ENCODE measurements at places on chromosomes 7 and 10.

- DNase-seq, result no peak
Observed at GRCh38 chr7:140314573-140315480, 83.5 kb downstream of the SLC37A3 start.

- DNase-seq, result no peak
Observed at GRCh38 chr7:151857412-151857811, 19.5 kb downstream of the PRKAG2 start.

- no peak for DNase-seq
Observed at GRCh38 chr7:140403878-140404564, at the start of gene RAB19. TSS of gene RAB19 (plus strand) at chr7:140404058. CDS start at chr7:140407647, 3,589 bp downstream.

- no peak for DNase-seq
Observed at GRCh38 chr10:18472977-18473376, 178.4 kb downstream of the NSUN6 start.

GRCh38 chr10:98340261-98340939, 72.4 kb upstream of the LOXL4 start:
- DNase-seq, result no peak

GRCh38 chr10:32795598-32796183, 162.3 kb downstream of the ITGB1 start:
- DNase-seq, result no peak

- DNase-seq, result no peak
Observed at GRCh38 chr7:111437736-111438135, 124.6 kb downstream of the IMMP2L start.

DNA sequence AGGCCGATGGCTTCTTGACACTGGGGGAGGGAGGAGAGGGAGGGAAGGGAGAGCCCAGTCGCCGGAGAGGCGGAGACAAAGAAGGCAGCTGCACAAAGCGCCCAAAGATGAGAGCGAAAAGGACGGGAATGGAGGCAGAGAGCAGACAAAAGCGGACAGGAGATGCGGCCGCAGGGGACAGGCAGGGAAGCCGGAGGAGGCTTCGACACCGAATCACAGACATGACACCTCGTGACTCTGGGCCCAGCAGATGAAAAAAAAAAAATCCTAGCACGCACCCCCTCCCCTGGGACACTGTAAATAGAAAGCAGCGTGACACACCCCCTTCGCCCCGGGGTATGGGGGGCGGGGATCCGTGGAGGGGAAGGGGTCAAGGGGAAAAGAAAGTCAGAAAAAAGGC, 976 bp downstream of the NAT16 start:
- DNase-seq, result no peak

GRCh38 chr7:151930695-151931094, 25.6 kb upstream of the GALNTL5 start:
- no peak for DNase-seq

- no peak for DNase-seq
Observed at GRCh38 chr10:61733358-61733940, 70.7 kb downstream of the CABCOCO1 start.

GRCh38 chr7:152336754-152337368, 98.9 kb downstream of the KMT2C start:
- DNase-seq, result no peak

- DNase-seq, result no peak
Observed at GRCh38 chr10:52400562-52400961, 86.5 kb downstream of the DKK1 start.

- no peak for DNase-seq
Observed at GRCh38 chr7:10643545-10643944, 330.1 kb upstream of the PHF14 start.

DNA sequence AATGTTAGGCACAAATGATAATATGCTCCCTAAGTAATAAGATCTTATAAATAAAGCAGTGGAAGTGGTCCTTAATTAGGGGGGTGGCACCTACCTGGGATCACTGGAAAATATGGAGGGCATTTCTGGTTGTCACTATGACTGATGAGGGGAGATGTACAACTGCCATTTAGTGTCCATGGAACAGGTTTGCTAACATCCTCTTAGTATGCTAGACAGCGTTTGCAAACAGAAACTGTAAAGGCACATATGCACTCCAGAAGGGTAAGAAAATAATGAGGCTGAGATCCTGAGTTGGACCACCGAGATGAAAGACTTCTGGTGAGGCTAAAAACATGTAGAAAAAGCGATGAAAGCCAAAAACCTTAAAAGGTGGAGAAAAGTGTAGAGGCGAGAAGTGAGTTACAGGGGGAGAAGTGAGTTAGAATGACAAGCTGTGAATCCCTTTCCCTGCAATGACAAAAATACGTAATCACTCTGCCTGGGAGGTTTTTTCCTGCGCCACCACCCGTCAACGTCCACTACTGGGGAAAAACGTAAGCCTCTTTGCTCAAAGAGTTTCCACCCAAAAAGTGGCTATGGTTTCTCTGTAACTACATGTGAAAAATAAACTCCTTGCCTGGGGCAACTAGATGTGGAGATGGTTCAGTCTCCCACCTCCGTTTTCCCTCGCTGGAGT, 767 bp downstream of the KRIT1 start:
- DNase-seq, result no peak

GRCh38 chr10:58653139-58653538, 140.5 kb downstream of the BICC1 start:
- no peak for DNase-seq

DNA sequence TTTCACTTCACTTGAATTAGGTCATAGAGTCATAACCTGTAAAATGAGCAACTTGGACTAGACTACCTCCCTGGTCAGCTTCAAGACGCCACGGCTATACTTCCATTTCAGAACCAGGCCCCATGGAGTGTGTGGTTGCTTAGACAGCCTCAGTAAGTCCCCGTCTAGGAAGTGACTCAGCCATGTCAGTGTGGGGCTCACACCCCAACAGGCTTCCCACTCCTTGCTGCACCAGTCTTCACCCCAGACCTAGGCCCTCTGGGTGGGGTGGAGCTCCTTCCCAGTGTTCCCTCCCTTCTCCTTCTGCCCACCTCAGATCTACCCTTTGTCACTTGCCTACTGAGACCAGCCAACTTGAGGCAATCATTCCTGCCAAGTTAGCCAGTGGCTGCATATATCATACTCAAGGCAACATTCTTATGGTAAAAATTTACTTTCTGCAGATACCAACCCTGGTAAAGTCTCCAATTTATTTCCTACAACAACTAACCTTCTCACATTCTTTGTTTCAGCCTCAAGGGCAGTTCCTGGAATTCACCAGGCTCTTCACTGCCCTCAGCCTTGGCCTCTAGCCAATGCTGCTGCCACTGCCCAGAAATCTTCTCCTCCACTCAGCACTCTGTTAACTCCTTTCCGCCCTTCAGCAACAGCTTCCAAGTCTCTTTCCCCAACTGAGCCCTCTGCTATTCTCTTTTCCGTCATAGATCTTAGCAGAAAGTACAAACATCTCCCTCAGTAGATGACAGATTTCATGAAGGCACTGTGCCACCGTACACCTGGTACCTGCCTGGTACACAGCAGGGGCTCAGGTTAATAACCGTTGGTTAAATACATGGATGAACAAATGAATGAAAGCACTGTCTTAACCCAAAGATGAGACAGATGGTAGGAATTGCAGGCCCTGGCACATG, 31.3 kb upstream of the ZNRF2 start:
- no peak for DNase-seq

DNA sequence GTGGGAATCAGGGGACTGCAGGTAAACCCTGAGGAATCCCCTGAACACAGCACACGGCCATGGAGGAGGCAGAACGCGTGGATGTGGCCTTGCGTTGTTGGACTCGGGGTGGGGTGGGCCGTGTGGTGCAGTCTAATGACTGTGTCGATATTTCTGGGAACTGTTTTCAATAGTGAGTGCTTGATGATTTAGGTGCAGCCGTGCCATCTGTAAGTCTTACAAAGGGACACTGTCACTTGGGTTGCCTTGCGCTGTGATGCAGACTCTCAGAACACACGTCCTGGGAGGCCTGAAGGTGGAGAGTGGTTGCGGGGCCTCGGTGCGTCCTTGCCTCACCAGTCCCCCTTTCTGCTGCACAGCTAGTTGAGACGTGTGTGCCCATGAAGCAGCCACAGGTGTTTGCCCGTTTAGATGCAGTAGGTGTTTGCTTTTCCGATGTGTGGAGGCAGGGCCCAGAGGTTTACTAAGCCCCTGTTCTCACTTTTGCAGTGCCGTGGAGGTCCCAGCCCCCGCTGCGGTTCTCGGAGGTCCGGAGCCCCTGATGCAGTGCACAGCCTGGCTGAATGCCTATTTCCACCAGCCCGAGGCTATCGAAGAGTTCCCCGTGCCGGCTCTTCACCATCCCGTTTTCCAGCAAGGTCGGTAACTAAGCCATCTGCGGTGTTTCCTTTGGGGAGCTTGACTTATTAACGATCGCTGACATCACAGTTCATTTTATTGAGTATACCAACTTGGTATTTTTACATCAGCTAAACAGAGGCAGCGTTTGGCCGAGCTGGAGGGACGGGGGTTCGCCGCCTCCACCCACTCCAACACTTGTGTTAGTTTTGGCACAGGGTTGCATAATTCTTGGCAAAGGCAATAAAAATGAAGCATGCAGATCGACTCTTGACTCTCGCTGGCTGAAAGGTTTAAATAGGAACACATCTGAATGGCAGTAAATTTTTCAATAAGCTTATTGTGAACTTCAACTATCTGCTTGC, 240.7 kb downstream of the MGMT start:
- no peak for DNase-seq

All from NCI-H524 treated with DMSO at 0.1 percent for 48 hours (cell line).